ENCODE measurements at places on chromosomes 2 and 18.

- DNase-seq = no peak
These were observed 7.0 kb upstream of the NDUFV2 start for GRCh38 chr18:9095297-9096006.

DNA sequence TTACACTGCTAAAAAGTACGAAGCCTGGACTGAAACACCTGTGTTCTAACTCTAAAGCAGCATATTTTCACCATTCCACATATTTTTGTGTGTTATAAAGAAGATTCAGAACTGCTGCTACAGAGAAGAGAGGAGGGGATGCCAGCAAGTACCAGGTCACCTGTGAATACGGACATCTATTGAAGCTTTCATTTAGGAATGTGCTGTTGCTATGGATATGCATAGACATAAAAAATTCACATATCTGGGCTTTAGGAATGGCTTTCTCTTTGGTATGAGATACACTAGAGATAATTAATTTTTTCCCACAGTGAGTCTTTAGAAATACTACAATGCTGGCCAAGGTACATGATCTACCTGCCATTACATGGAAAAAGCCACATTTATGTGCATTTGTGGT lies 238.5 kb downstream of the WDR7 start:
- no peak for DNase-seq

- no peak for DNase-seq
These were observed 605.4 kb downstream of the BCL11A start for GRCh38 chr2:59947917-59948541.

DNA sequence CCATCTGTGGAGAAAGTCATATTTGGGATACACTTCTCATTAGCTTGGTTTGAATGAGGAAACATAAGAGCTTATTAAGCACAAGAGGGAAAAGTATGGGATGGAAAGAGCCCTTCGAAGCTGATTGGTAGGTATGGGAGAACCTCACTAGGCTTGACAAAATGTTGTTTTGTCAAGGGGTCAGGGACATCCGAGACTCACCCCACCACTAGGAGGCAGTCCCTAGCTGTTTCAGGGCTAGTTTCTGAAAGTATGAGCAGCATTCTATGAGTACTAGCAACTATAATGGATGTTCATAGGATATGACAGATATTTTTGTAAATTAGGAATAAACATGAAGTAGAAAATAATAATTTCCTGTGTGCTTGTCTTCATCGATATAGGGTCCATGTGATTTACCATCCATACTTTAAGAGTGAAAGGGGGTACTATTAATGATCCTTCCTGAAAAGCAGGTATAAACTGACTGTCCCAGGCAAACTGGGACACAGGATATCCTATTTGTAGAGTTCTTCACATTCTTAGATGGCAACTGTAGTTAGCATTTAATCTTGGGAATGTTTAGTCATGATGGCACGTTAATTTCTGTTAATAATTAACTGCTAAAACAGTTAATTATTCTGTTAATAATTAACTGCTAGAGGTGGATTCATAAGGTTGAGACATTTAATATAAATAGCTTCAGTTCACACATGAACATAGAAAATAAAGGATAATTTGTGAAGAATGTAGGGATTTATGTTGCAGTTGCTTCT lies 28.4 kb downstream of the OTX1 start:
- peak; percentile 17 for DNase-seq

Measured in fibroblast of mammary gland (primary cell).